ENCODE measurements at places on chromosomes 1 and 21.

DNA sequence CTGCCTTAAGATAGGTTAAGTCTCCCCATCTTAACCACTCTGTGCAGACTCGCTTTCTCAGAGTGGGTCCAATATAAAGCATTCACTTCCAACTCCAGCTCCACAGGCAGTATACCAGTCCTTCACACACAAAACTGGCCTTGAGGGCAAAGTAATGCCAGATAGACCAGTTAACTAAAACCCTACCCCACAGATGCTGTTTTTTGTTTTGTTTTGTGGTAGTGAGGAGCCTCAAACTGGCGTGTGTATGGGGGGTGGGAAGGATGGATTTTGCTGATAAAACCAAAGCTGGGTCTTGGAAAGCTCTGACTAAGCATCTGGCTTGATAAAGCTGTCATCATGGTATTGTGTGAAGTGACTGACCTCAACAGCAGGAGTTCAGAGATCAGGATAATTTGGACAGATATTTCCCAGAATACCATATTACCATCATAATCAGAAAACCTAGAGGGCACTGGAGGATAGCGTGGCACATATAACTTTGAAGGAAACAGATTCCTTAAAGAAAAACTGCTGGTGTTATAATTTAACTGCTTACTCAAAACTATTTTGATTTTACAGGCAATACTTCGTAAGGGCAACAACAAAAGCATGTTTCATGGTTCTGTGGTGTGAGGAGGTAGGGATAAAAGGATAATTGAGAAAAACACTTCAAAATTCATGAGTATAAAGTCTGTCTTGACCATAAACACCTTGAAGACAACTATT lies 29.6 kb upstream of the CPLANE2 start:
- DNase-seq = no peak

GRCh38 chr1:31617916-31618746 lies 642 bp downstream of the HCRTR1 start:
- peak; percentile 51 for DNase-seq

DNA sequence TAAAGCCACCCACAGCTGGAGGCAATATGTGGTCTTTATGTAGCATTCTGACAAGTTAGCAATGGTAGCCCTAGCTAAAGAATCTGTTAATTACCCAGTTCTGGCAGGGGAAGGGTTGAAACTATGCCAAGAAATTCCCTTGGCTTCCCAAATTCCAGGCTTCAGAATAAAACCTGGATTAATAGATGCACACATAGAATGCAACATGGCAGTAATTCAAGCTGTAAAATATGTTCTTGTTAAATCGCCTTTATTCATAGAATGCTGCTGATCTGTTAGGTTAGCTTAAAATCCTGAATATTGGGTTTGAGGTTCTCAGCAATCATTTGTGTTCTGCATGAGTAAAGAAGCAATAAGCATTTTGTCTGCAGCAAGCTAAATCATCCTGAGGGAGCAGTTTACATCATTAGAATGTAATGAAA lies 80.1 kb downstream of the ZNF326 start:
- DNase-seq = no peak

- DNase-seq = no peak
Observed at GRCh38 chr1:244409701-244410100, 42.0 kb downstream of the ADSS2 start.

GRCh38 chr1:5464366-5464765 lies 527.9 kb downstream of the NPHP4 start:
- no peak for DNase-seq

- peak; percentile 7 for DNase-seq
Observed at GRCh38 chr1:220123889-220124288, 30.0 kb downstream of the IARS2 start.

DNA sequence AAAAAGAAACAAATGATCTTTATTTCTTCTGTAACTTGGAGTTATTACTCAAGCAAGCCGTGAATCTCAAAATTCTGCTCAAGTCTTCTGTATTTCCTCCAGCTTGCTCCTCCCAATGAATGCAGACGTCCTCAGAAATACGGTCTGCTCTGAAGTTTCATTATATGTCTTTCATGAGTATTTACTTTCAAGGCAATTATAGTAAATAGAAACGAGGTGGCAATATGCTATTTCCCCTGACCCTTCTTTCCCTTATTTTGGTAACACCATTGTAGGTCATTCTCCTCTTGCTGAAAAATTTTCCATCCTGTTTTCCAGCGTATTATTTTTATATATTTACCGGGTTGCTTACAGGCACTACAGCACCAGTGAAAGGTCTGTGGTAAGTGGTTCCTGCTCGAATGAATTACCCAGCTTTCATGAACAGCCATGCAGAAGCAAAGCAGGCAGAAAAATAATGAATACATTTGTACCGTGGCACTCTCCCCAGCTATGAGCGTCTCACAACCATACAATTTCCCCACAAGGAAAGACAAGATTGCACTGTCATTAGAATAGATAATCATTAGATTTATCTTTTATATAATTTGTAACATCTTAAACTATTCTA lies 350.9 kb upstream of the PKN2 start:
- DNase-seq = no peak

DNA sequence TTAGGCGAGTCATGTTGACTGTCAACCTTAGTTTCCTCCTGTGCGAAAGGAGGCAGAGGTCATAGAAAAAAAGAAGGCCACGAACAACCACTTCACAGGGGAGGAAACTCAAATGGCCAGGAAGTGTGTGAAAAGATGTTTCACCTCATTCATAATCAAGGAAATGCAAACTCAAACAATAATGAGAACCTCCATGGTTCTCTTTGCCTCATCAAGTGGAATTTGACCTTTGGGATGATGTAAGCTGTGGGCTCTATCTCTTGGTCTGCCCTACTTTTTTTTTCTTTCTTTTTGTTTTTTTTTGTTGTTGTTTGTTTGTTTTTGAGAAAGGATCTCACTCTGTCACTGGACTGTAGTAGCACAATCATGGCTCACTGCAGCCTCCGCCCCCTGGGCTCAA lies 55.9 kb upstream of the GRHL3 start:
- no peak for DNase-seq

DNA sequence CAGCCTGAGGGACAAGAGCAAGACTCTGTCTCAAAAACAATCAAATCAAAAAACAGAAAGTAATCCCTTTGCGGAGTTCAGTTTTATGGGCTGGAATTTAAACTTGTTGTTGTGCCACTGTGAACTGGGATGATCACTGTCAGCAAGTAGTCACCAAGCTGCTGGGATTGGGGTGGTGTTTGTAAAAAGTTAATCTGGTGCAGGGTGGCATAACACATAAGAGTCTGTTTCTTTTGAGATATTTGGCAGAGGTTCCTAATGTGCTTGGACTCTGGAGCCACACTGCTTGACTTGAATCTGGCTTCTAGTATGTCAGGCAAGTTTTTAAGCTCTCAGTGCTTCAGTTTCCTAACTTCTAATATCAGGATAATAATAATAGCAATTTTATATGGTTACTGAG lies 6.6 kb downstream of the CLIC4 start:
- DNase-seq = no peak

DNA sequence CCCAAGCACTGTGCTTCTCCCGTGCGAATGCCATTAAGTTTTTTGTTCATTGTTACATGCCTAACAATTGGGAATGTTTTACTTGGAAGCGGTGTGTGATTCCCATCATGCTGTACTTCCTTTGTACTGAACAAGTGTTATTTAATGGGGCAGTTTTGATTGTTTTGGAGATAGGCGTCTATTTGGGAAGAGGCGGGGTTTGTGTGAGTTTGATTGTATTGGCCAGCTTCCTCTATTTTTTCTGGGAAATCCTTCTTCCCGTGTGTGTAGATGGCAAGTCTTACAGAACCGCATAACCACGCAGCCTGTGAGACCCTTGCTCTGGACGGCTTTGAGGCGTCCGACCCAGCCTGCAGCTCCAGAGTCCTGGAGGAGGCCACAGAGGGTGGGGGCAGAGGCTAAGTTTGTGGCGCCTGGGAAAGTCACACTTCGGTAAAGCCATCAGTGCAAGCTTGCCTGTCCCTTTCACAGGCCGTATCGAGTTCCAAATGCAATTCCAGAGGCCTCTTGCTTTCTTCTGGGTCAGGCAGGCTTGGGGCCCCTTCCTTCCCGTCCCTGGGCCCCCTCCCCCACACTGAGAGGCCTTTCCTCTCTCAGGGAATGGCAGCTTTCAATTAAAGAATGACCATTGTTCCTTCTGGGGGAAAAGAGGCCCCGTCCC lies 210.3 kb downstream of the TOMM20 start:
- no peak for DNase-seq

- DNase-seq = no peak
Observed at GRCh38 chr1:62274496-62275485, 44.4 kb downstream of the KANK4 start.

DNA sequence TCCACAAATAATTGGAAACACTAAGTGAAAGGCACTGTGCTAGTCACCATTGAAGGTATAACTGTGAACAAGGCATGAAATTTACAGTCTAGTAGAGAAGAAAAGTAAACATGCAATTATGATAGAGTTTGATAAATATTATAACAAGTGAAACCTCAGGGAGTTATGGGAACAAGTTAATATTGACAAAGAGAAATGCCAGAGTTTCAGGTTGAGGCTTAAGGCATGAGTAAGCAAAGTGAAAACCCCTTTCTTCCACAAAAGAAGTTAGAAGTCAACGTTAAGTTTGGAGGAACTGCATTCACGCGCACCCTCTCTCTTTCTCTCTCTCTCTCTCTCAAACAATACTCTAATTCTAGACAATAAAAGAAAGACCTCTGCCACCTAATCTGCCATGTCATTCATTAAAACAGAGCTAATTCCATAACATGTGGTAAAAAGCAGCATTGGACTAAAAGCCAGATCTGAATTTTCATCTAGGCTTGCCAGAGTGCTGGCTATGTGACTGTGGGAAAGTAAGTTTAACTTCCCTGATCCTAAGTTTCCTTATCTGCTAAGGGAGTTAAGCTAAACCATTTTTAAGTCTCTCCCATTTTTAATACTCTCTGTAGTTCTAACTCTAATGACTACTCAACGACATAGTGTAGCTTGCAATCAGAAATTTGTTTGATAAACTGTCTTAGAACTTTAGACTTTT lies 22.0 kb downstream of the SLC44A5 start:
- DNase-seq = no peak

DNA sequence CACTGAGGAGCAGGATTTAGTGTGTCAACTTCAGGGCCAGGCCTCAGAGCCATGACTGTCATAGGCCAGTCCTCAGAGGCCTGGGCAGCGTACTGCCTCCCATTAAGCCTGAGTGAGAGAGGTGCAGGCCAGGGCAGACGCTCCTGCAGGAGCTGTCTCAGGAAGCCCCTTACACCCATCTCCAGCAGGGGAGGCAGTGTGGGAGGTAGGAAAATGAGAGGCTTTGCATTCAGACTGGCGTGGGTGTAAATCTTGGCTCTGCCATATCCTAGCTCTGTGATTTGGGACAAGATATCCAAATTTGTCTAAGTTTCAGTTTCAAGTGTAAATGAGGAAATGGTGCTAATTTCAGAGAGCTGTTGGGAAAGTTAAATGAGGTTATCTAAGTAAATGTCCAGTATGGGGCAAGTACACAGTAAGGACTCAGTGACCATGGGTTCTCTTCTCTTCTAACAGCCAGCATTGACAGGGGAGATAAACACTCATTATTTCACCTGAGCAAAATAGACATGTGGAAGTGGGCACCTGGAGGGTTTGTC lies 184.1 kb downstream of the ZSCAN20 start:
- no peak for DNase-seq

GRCh38 chr1:114272593-114272992 lies 118.9 kb upstream of the SYT6 start:
- DNase-seq = no peak

DNA sequence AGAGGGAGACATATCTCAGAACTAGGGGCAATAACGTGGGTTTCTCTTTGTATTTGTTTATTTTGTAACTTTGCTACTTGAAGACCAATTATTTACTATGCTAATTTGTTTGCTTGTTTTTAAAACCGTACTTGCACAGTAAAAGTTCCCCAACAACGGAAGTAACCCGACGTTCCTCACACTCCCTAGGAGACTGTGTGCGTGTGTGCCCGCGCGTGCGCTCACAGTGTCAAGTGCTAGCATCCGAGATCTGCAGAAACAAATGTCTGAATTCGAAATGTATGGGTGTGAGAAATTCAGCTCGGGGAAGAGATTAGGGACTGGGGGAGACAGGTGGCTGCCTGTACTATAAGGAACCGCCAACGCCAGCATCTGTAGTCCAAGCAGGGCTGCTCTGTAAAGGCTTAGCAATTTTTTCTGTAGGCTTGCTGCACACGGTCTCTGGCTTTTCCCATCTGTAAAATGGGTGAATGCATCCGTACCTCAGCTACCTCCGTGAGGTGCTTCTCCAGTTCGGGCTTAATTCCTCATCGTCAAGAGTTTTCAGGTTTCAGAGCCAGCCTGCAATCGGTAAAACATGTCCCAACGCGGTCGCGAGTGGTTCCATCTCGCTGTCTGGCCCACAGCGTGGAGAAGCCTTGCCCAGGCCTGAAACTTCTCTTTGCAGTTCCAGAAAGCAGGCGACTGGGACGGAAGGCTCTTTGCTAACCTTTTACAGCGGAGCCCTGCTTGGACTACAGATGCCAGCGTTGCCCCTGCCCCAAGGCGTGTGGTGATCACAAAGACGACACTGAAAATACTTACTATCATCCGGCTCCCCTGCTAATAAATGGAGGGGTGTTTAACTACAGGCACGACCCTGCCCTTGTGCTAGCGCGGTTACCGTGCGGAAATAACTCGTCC lies 1.3 kb upstream of the OLIG2 start:
- no peak for DNase-seq

- DNase-seq = no peak
Observed at GRCh38 chr1:14741532-14741931, 143.0 kb downstream of the KAZN start.

- no peak for DNase-seq
Observed at GRCh38 chr1:64540265-64540791, 70.4 kb downstream of the CACHD1 start.

DNA sequence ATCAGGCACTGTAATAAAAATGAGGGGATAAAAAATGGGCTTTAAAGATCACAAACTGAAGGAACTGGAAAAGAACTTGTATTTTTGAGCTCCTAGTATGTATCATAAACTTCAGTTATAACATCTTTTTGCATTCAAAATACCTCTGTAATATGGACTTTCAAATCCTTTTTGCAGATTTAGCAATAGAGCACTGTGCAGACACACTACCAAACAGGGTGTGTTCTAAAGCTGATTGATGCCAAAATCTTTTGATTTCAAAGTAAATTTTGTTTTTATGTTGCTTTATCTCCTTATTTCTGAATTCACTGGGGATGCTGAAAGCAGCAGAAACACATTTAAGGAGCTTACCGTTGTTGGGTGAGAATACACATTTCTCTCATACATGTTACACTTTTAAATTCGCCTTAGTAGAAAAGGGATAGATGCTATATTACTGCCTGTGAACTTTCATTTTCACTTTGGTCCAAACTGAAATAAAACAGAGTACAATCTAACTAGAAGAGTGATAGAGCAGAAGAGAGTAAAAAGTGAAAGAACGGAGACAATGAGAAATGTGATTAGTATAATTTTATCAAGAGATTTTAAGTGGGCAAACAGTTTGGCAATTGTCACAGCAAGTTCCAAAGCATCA lies 1126.6 kb downstream of the BRINP3 start:
- DNase-seq = no peak

- no peak for DNase-seq
Observed at GRCh38 chr1:71170925-71171324, 90.1 kb upstream of the ZRANB2 start.

All from activated naive CD4-positive, alpha-beta T cell treated with Interleukin-2 at 50 U/mL for 16 hours (primary cell).